ENCODE measurements at places on chromosomes 4 and X.

DNA sequence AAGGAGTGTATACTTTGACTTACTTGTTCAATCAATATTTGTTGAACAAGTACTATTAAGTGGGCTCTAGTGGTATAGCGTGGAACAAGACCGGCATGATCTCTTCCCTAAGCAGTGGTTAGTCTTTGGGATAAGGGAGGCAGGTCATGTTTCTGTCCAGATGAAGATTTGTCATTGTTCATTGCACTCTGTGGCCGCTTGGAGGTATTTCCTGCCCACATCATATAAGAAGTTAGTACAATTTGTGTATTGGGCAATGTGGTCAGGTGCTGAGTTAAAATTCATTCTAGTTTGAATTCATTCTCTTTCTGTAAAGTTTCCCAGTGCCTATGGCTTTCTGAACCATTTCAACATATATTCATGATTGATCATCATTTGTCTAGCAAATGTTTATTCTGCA, 101.1 kb upstream of the SHISA3 start:
- no peak for DNase-seq

- no peak for DNase-seq
Measured at GRCh38 chrX:121832446-121832845, 785.0 kb downstream of the GLUD2 start.

DNA sequence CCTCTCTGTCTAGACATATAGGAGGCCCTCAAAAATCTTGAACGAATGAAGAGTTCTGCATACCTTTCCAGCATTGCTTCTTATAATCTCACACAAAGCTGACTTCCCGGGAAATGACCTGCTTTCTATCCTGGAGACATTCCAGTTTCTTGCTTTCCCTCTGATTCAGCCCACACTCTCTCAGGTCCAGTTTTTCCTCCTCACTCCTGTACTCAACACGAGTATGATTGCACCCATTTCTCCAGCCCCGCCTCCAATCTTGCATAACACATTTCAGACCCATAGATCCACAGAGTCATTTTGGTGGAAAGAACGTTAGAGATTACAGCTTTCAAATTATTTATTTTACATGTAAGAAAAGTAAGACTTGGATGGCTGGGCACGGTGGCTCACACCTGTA, 127.5 kb upstream of the TLR3 start:
- no peak for DNase-seq

DNA sequence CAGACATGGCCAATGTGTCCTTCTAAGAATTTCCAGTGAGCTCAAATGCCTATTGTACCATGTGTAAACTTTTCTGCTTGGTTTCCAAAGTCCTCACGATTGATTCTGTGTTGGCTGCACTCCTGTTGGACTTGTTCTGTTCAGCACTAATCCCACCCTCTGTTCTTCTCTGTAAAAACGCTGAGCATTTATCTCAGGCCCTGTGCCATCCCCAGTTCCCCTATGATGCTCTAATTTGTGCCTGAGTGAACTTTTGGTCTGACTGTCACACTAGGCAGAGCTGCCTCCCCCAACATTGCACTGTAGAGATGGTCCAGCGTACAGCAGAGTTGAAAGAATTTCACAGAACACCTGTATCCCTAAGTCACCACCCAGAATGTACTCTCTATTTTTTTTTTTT, 76.1 kb upstream of the STS start:
- no peak for DNase-seq

DNA sequence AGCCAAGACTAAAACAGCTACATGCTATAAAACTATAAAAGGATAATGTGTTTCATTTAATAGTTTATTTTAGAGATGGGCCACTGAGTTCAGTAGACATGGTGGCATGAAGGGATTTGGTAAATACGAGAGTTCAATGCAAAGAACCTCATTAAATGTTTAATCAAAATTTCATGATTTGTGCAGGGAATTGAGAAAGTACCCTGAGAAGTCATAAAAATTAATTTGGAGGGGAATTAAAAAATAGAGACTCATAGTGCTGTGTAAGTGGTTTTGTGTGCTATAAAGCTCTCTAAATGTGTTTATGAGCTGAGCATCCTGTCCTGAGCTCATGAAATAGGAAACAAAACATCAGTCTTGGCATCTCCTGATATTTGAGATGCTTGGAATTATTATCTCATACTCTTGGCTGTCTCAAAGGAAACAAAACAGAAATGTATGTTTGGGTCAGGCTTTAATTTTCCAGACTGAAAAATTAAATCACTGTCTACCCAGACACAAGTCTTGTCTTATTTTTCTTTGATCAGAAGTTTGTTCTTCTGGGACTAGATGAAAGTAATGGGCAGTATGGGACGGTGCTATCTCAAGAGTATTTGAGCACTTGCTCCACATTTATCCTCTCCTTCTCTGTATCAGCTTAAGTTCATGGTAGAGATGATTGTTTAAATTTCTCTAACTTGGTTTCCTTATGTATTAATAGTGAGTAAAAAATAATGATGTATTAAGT, 38.0 kb upstream of the EMCN start:
- DNase-seq = no peak

DNA sequence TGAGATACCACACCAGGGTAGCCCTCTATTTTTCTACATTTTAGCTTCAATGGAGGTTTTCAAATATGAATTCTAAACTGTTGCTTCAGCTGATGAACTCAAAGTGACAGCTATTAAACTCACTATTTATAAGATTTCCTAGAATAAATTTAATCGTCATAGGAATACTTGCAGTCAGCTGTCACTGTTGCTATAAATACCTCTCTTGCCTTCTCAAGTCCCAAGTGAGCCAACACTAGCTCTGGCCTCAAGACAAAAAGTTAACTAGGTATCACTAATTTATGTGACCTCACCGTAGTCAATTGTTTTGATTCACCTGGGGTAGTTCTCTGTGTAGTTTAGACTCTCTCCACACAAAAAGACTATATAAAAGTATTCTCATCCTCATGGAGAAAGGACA, 34.3 kb upstream of the PROM1 start:
- DNase-seq = no peak

DNA sequence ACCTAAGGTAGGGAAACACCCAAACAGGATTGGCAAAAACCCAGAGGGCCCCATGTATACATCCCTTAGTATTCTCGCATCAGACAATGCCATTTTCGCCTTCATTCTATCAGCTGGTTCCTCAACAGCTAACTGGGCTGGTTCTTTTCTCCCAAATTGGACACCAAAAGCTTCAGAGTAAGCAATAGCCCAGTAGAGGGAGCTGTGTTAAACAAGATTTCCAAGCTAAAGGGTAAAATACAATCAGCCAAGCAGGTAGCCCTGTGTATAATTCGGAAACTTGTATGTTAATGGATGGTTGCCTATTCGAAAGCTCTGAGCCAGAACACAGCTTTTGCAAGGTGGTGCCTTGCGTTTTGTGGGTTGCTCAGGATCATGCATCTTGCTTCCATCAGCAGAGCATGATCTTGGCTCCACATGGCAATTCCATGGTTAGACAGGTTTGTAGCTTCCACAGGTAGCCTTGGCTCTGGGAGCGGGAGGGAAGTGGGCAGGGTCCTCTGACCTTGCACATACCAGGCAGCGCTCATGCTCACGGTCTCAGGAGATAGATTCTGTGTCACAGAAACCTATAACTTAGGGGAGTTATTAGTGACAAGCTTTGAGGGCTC, 115.2 kb upstream of the LNX1 start:
- no peak for DNase-seq

- peak; percentile 78 for DNase-seq
Measured at GRCh38 chr4:173371292-173372192, 788 bp downstream of the SAP30 start.

- DNase-seq = no peak
Measured at GRCh38 chr4:20878806-20879205, 178.5 kb downstream of the PACRGL start.

DNA sequence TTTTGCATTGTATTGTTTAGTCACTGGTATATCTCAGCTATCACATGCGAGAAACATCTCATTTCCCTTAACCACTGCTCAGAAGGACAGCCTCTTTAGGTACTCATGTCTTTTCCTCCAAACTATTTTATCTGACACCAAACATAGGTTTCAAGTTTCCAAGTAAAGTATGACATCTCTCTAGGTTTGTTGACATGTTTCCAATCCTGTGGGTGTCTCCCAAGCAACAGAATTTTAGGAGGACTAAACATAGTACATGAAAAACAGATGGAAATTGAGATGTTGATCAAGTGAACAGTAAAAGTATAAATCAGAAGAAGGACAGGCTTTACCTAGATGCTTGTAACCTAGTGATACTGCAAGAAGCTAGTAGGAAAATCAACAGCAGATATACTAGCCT, 371.4 kb downstream of the DTHD1 start:
- no peak for DNase-seq

GRCh38 chrX:68717196-68717595, 69.7 kb downstream of the STARD8 start:
- no peak for DNase-seq

DNA sequence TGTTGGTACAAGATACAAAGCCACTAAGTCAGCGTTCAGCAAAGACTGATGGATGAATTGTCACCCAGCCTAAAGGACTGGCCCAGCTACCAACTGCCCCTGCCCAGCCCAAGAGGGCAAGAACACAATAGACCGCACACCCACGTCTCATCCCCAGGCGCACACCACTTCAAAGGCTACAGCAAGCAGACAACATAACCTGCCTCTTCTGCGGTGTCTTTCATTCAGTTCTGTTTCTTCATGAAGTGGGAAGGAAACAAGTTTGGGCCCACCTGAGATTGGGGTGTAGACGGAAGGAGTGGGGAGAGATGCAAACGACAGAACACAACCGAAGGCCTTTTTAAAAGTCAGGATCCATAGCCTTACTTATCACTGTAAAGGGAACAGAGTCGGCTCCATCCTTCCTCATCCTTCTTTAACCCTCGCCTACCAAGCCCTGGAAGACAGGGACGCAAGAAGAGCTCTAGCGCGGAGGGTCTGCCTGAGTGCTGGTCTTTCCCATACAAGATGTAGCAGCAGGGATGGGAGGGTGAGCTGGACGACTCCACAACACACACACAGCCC, 691 bp downstream of the SCARB2 start:
- DNase-seq = peak; percentile 57

GRCh38 chr4:83112231-83112630, 2.3 kb downstream of the PLAC8 start:
- no peak for DNase-seq

- no peak for DNase-seq
Measured at GRCh38 chr4:21827575-21827974, 121.0 kb downstream of the KCNIP4 start.

DNA sequence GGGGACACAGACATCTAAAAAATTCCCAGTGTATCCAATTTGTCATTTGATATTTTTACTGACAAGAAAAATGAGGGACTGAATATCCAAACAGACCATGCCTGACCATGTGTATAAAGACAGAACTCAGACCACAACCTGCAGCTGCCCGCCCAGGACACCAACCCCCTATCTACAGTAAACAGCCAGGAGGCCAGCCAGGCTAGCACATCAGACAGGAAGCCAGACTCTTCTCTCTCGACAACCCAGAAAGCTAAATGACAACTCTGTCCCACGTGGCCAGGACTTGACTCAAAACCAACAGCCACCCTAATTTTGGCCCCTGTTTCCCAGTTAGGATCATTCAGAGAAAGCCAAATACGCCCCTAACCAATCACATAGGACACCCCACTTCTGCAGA, 15.1 kb downstream of the AFAP1 start:
- no peak for DNase-seq

- DNase-seq = no peak
Measured at GRCh38 chr4:114754616-114755015, 156.0 kb downstream of the UGT8 start.

DNA sequence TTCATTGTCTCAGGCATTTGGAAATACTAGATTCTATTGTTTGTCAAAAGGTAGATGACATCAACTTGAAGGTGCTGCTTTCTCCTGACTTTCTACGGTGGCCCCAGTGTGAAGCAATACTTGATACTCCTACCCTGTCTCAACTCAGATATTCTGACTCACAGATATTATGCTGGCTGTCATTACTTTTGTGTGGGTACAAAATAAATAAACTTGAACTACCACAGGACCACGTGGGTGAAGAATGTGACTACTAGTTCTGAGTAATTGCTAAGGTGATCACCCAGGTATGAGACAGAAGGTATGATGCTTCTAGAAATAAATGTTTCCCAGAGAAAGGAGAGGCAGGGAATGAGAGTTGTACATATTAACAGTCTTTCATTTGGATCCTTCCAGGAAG, 275.3 kb upstream of the SPOCK3 start:
- no peak for DNase-seq

GRCh38 chr4:186144946-186145569, 40.6 kb downstream of the FAM149A start:
- no peak for DNase-seq

- no peak for DNase-seq
Measured at GRCh38 chr4:101183666-101184373, 163.5 kb downstream of the PPP3CA start.
